ENCODE measurements at places on chromosomes 6 and 20.
A peak's percentile ranks its signal among the peaks of the same experiment; 100 is the strongest.

DNA sequence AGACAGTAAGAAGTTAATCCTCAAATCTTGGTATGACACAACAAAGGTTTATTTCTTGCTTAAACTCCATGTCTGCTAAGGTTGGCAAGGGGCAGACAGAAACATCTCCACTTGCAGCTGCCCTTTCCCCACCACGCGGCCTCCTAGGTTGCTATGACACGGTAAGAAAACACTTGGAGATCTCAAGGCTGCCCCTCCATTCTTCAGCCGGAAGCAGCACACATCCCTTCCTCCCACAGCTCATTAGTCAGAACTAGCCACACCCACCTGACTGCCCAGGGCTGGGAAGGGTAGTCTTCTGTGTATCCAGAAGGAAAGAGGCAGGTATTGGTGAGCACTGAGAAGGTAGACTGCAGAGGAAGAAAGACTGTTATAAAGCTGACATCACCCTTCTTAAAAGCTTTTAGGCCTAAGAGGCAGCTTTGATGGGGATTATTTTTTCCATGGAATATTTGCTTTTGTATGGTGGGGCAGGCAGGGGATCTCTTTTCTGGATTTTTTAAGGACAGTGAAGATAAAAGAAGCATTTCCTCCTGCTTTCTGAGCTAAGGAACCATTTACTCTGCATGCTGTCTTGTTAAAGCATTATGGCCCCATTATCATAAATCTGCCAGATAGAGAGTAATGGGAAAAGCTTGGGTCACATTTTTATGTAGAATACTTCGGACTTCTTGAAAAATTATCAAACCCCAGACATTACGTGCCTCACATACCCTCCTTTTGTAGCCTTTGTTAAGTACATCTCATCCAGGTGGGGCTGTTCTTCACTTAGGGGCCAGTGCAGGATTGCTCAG, 41.6 kb downstream of the MRAP2 start:
- DNase-seq = peak; percentile 72

DNA sequence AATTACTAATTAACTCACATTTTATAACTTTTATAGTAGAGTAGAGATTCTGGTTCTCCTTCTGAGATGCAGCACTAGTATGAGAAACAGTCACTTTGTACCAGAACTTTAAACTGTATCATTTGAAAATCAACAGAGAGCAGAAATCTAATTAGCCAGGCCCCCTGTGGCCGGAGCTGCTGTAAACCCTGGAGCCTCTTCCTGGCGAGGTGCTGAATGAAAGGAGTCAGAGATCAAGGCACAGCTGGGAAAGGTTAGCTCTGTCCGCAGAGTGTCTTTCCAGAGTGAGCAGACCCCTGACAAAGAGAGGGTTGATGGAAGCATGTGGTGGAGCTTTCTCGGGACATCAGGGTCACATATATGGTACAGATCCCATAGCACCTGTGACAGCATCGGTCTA, 703.8 kb downstream of the RFPL4B start:
- no peak for DNase-seq

- no peak for DNase-seq
These were observed 28.1 kb upstream of the TXNDC5 start for GRCh38 chr6:7938562-7939183.

- DNase-seq = peak; percentile 62
These were observed 64.8 kb downstream of the UTRN start for GRCh38 chr6:144349690-144350527.

All from epithelial cell of esophagus (primary cell).